Skeletal muscle tissue (tissue), 5 donors: ENCODE measurements at places on chromosomes 2 and 18. TPM values are rescaled to one million over a fixed set of nuclear protein-coding genes. Genes with fewer than 3 reads are reported as not detected.

The RBM44 gene
- total RNA-seq: 2.1 TPM

The CMPK2 gene
- total RNA-seq: 4.2 TPM

The ACADL gene
- 4.7 TPM for total RNA-seq

The UNC80 gene
- total RNA-seq: 2.1 TPM

The PLB1 gene
- total RNA-seq: 1.0 TPM

The ASNSD1 gene
- 36.5 TPM for total RNA-seq
